Adrenal gland (tissue), 19 donors: ENCODE measurements at places on chromosomes 1 and 21. TPM values are rescaled to one million over a fixed set of nuclear protein-coding genes. Genes with fewer than 3 reads are reported as not detected.

GRCh38 chr1:227794817-227795192 is 20.7 kb upstream of the PRSS38 start:
- H3K27ac ChIP-seq = no peak overlapping the region
- H3K27me3 ChIP-seq = no peaks in the 10 kb centered on the region
- no peak overlapping the region for H3K4me3 ChIP-seq
- no peaks in the 10 kb centered on the region for H3K36me3 ChIP-seq
- no peak for DNase-seq

- no peaks in the 10 kb centered on the region for H3K27me3 ChIP-seq
- H3K4me1 ChIP-seq = no peaks in the 10 kb centered on the region
- DNase-seq = no peak
- H3K4me3 ChIP-seq = no peak overlapping the region
Measured at GRCh38 chr1:96075704-96076455, 645.7 kb upstream of the PTBP2 start.

- no peaks in the 10 kb centered on the region for H3K4me1 ChIP-seq
- H3K36me3 ChIP-seq = no peaks in the 10 kb centered on the region
- no peak overlapping the region for H3K27ac ChIP-seq
- H3K4me3 ChIP-seq = no peak overlapping the region
Measured at GRCh38 chr1:62180639-62181038, 14.0 kb upstream of the L1TD1 start.

DNA sequence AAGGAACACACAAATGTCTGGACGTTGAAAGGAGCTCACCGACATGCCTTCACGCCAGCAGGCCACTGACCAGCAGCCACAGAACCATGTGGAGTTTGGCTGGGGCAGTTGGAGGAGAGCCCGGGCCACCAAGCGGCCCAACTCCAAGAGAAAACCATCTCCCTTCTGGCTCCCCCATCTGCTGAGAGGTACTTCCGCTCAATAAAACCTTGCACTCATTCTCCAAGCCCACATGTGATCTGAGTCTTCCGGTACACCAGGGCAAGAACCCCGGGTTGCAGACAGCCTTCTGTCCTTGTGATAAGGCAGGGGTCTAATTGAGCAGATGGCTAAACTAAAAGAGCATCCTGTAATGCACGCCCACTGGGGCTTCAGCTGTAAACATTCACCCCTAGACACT is 24.4 kb downstream of the RGS4 start:
- H3K27ac ChIP-seq = no peak overlapping the region
- no peaks in the 10 kb centered on the region for H3K4me1 ChIP-seq
- no peaks in the 10 kb centered on the region for H3K27me3 ChIP-seq
- H3K4me3 ChIP-seq = no peak overlapping the region
- no peak for DNase-seq
- no peaks in the 10 kb centered on the region for H3K36me3 ChIP-seq

- no peaks in the 10 kb centered on the region for H3K27me3 ChIP-seq
- DNase-seq = no peak
Measured at GRCh38 chr1:199522936-199523335, 504.6 kb upstream of the NR5A2 start.

DNA sequence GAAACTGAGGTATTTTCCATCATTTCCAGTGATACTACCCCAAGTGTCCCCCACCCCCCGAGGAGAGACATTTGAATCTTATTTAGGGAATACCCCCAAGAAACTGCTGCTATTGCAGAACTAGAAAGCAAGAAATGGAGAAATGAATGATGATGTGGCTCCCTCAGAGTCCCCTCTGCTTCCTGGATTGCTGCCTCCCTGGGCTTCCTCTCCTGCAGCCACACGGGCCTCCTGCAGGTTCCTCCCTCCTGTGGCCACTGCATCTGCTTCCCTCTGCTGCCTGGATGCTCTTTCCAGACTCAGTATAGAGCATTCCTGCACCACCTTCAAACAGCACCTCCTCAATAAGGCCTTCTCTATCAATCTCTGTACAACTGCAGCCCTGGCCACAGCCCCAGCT is 69.3 kb downstream of the SLC25A24 start:
- H3K27ac ChIP-seq = no peak overlapping the region
- H3K4me1 ChIP-seq = no peaks in the 10 kb centered on the region

GRCh38 chr1:110648417-110648816 is 26.3 kb downstream of the KCNA3 start:
- H3K36me3 ChIP-seq = no peaks in the 10 kb centered on the region
- no peak overlapping the region for H3K27ac ChIP-seq
- H3K27me3 ChIP-seq = peaks cover 7% of the 10 kb centered on the region
- DNase-seq = no peak
- H3K4me1 ChIP-seq = no peaks in the 10 kb centered on the region

The AXDND1 gene
- 24.6 TPM for total RNA-seq

The SHE gene
- 17.4 TPM for total RNA-seq

The DENND2C gene
- total RNA-seq = 2.2 TPM

GRCh38 chr1:198679535-198680173 is 40.8 kb downstream of the PTPRC start:
- no peaks in the 10 kb centered on the region for H3K4me1 ChIP-seq
- DNase-seq = no peak

DNA sequence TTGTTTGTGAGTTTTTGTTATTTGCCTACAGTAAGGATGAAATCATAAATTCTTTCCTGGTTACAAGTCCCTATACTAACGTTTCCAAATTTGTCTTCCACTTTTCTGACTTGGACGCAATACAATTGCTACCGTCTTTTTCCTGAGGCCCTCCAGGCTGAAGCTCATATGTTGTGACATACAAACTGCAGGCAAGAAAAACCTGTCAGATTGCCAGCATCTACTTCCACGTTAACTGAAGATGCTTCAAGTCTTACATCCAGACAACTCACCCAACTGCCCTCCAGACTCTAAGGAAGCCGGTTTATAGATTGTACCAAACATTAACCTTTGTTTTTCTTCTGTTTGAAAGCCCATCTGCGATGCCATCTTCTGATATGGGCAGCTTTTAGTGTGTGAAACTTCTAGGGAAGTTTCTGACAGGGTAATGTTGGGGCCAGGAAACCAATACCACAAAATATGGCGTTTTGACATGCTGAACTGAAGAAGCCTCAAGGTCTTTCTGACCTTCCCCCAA is 21.4 kb upstream of the RNF11 start:
- H3K27ac ChIP-seq = no peak overlapping the region
- H3K36me3 ChIP-seq = no peaks in the 10 kb centered on the region
- H3K4me3 ChIP-seq = no peak overlapping the region
- no peak for DNase-seq
- no peaks in the 10 kb centered on the region for H3K27me3 ChIP-seq
- peaks cover 21% of the 10 kb centered on the region for H3K4me1 ChIP-seq

DNA sequence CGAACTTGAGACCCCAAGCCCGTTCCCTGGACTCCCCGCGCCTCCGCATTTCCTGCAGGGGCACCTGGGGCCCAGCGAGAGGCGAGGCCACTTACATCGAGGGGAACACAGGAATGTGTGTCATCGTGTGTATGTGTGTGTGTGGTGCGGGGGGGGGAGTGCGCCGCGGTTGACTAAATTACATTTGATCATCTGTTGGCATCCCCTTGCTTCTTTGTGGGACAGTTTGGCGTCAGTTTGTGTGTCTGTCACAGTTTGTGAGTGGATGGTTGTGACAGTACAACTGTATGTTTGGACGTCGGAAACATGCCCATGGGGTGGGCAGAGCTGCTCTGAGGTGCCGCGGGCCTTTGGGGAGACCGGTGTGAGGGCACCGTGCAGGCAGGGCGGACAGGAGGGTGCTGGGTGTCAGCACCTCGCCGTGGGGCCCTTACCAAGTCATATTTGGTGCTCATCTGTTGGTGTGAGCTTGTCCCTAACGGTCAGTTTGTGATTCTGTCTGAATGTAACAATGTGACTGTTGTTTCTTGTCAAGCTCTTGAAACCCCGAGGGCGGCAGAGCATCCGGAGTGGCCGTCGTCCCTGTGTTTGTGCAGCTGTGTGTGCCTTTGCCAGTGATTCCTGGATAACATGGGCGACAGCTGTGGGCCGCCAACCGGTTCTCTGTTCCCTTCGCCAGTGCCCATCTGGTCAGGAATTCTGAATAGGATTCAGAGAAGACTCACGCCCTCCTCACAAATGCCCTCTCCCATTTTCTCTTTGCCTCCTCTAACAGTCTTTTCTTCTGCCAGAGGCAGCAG is 899 bp downstream of the OPRD1 start:
- peaks cover 40% of the 10 kb centered on the region for H3K27me3 ChIP-seq
- no peaks in the 10 kb centered on the region for H3K4me1 ChIP-seq
- no peak overlapping the region for H3K4me3 ChIP-seq
- H3K36me3 ChIP-seq = no peaks in the 10 kb centered on the region
- no peak overlapping the region for H3K27ac ChIP-seq
- no peak for DNase-seq

The WLS gene
- 56.2 TPM for total RNA-seq

The GPR37L1 gene
- total RNA-seq = 0.19 TPM

The PKNOX1 gene
- total RNA-seq = 8.2 TPM

The RSPH1 gene
- 0.61 TPM for total RNA-seq

- no peak for DNase-seq
- H3K4me1 ChIP-seq = no peaks in the 10 kb centered on the region
- no peak overlapping the region for H3K27ac ChIP-seq
- H3K27me3 ChIP-seq = no peaks in the 10 kb centered on the region
- H3K36me3 ChIP-seq = no peaks in the 10 kb centered on the region
Measured at GRCh38 chr1:41330588-41331545, 30.4 kb upstream of the FOXO6 start.

The RFX5 gene
- 46.3 TPM for total RNA-seq

GRCh38 chr1:216388558-216388957 is 34.7 kb downstream of the USH2A start:
- no peaks in the 10 kb centered on the region for H3K36me3 ChIP-seq
- no peaks in the 10 kb centered on the region for H3K27me3 ChIP-seq
- no peak overlapping the region for H3K27ac ChIP-seq
- DNase-seq = no peak

- DNase-seq = no peak
- H3K4me1 ChIP-seq = peaks cover 22% of the 10 kb centered on the region
- H3K27me3 ChIP-seq = no peaks in the 10 kb centered on the region
- no peak overlapping the region for H3K27ac ChIP-seq
- no peak overlapping the region for H3K4me3 ChIP-seq
Measured at GRCh38 chr1:115661157-115661556, 19.4 kb downstream of the VANGL1 start.

DNA sequence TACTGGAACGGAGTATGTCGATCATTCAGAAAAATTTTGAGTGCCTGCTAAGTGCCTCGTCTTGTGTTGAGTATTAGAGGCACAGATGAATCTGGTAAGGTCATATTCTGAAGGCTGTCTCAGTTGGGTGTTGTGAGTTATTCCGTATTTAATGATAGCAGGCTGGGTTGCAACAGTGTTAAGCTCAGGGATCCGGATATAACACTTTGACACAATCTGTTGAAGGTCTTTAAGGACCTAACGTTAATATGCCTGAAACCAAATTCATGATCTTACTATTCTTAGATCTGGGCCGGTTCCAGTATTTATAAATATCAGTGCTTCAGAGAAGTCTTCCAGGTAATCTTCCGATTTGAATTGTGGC is 555 bp downstream of the PRPF38A start:
- H3K4me3 ChIP-seq = peak overlapping the region; percentile 73
- H3K36me3 ChIP-seq = no peaks in the 10 kb centered on the region
- H3K27ac ChIP-seq = peak overlapping the region; percentile 91
- no peak for DNase-seq

DNA sequence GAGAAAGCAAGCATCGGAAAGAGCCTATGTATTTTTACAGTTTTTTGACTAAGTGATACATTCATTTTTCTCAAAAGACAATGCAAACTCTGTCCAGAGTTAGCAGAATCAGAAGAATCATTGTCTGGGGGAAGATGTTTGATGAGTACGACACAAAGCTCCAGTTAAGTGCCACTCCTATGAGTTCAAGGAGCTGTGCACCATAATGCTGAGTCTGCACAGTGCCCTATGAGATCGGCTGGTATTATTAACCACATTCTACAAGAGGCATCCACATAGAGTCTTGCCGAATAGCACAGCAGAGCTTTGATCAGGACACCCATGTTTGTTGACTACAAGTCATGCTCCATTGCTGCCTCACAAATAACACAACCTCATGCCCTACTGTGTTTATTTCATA is 54.9 kb upstream of the RAP1GAP start:
- no peak overlapping the region for H3K4me3 ChIP-seq
- no peak for DNase-seq
- no peaks in the 10 kb centered on the region for H3K36me3 ChIP-seq
- no peaks in the 10 kb centered on the region for H3K27me3 ChIP-seq
- no peak overlapping the region for H3K27ac ChIP-seq

- H3K27me3 ChIP-seq = no peaks in the 10 kb centered on the region
- H3K27ac ChIP-seq = no peak overlapping the region
- DNase-seq = no peak
- no peak overlapping the region for H3K4me3 ChIP-seq
- no peaks in the 10 kb centered on the region for H3K36me3 ChIP-seq
- no peaks in the 10 kb centered on the region for H3K4me1 ChIP-seq
Measured at GRCh38 chr1:104768466-104768865, 1018.8 kb downstream of the AMY1C start.

DNA sequence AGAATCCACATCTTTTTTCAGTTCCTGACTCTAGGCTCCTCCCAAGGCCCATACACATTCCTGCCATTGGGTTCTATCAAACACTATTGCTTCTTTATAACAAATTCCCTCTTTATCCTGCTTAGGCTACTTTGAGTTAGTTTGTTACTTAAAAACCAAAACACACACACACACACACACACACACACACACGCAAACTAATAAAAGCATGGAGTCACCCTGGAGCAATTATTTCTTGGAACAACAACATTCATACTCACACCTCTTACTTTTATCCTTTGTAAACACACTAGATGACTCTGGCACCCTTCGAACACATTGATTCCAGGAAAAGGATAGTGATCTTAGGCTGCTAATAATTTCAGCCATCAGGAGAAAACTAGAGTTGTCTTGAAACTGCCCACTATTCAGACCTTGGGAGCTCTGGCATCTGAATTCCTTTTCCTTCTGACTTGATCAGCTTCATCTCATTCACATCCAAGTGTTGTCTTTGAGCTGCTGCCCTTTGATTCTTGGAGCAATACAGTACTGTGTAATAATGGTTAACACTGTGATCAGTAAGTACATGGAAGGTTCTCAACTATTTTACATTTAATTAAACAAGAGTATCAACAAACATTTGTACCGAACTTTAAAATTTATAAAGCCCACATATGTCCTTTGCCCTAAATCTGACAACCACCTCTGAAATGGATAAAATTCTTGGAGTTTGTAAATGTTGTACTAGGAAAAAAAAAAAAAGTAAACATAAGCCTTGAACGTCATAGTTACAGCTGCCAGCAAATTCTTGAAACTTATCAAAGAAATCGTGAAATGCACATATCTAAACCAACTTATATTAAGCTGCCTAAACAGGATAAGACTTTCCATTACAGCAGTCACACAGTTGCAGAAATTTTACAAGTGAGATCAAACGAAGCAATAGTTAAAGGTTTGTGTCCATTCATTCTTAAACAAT is 2.8 kb upstream of the SEC22B start:
- no peaks in the 10 kb centered on the region for H3K27me3 ChIP-seq
- H3K36me3 ChIP-seq = no peaks in the 10 kb centered on the region
- peaks cover 17% of the 10 kb centered on the region for H3K4me1 ChIP-seq

The NUP210L gene
- 0.06 TPM for total RNA-seq
